Activated B cell treated with CpG ODN at 0.5 μM for 24 hours (primary cell): ENCODE measurements at places on chromosomes 5 and 9. TPM values are rescaled to one million over a fixed set of nuclear protein-coding genes. Genes with fewer than 3 reads are reported as not detected.

DNA sequence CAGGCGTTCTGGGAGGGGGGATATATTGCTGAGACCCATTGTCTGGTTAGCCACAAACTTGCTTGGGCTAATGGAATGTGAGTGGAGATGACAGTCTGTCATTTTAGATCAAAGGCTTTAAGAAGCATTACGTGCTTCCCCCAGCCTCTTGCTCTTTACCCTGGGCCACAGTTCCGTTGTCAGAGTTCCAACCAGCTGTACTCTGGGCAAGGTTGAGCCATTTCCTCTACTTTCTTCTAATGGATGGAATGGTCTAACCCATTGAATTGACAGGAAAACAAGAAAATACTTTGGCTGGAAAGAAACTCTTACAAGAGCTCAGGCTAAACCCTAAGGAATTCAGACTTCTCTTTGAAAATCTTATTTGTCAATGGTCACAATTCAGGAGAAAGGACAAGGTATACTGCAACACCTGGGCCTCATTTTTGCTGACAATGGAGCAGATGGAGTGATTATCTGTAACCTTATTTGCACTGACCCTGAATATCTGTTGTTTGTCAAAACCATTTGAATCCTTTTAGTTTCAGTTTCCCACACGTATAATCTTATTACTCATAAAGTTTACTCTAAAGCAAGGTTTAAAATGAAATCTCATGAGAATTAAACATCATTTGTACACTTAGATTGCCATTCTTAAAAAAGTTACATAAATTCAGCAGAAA lies 231.4 kb downstream of the PDE4D start:
- H3K36me3 ChIP-seq: no peaks in the 10 kb centered on the region
- H3K27ac ChIP-seq: peak overlapping the region; percentile 24
- no peaks in the 10 kb centered on the region for H3K27me3 ChIP-seq
- DNase-seq: no peak
- H3K4me3 ChIP-seq: peak overlapping the region; percentile 41
- peaks cover 42% of the 10 kb centered on the region for H3K4me1 ChIP-seq

SLC1A3 gene
- 0.44 and 0.82 TPM in 2 replicates for total RNA-seq

- peak overlapping the region; percentile 12 for H3K4me3 ChIP-seq
- no peaks in the 10 kb centered on the region for H3K36me3 ChIP-seq
- peaks cover 32% of the 10 kb centered on the region for H3K4me1 ChIP-seq
- H3K27ac ChIP-seq: peak overlapping the region; percentile 11
- H3K27me3 ChIP-seq: peaks cover 21% of the 10 kb centered on the region
These were observed 29.4 kb upstream of the RECK start for GRCh38 chr9:36007316-36007708.

DNA sequence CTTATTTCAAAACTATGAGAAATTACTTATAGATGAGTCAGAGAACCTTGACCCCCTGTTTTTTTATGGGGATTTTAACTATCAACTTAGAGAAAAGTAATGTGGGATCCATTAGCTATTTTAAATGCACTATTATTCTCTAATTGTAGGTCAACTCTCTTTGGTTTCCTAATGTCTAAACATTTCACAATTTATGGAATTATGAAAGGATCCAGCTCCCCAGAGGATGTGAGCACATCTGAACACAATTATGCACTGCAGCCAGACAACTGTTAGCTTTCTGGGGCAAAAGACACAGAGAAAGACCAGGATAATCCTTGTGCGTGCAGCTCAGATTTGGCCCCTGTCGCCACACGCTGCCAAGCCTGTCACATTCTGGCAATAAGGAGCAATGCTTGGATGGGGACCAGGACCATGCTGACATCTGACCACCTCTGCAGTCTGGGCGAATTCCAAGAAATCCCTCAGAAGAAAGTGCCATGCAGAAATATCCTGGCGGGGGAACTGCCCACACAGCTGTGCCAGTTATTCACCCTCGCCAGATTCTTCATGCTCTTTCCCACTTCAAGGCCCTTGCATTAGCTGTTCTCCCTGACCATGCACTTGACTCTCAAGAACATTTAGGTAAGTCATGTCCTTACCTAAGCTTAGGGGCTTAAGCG lies 22.2 kb upstream of the CMBL start:
- no peak overlapping the region for H3K4me3 ChIP-seq
- no peak overlapping the region for H3K27ac ChIP-seq
- H3K27me3 ChIP-seq: peaks cover 44% of the 10 kb centered on the region
- H3K36me3 ChIP-seq: no peaks in the 10 kb centered on the region

- H3K27me3 ChIP-seq: peaks cover 6% of the 10 kb centered on the region
- H3K36me3 ChIP-seq: no peaks in the 10 kb centered on the region
- no peak overlapping the region for H3K4me3 ChIP-seq
- DNase-seq: no peak
These were observed 361.9 kb downstream of the ARHGEF28 start for GRCh38 chr5:73987915-73988314.

FOXD4L5 gene
- 0.49 and 0.75 TPM in 2 replicates for total RNA-seq

KCNN2 gene
- total RNA-seq: not detected in 2 replicates

GRCh38 chr5:169923988-169924387 lies 56.3 kb downstream of the INSYN2B start:
- DNase-seq: no peak
- H3K4me1 ChIP-seq: peaks cover 3% of the 10 kb centered on the region
- no peaks in the 10 kb centered on the region for H3K27me3 ChIP-seq
- H3K4me3 ChIP-seq: no peak overlapping the region
- peaks cover 69% of the 10 kb centered on the region for H3K36me3 ChIP-seq

DNA sequence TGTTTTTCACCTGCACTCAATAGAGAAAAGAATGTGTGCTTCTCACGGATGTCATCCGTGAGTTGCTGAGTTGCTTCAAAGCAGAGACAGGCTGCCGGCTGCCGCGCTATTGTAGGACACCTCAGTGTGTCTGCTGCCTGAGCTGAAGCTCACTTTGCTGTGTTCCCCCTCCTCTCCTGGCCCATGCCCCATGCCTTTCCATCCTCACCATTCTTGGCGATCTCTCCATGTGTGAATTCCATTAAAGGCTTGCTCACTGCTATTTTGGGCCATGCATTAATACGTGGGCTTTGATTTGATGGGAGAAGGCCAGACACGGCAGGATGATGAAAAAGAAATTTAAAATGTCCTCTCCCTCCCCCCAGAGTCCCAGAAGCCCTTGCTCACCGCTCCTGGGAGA lies 14.5 kb downstream of the ADAM19 start:
- DNase-seq: no peak
- peak overlapping the region; percentile 71 for H3K27ac ChIP-seq
- peaks cover 93% of the 10 kb centered on the region for H3K4me1 ChIP-seq
- no peaks in the 10 kb centered on the region for H3K27me3 ChIP-seq

CMBL gene
- not detected in 2 replicates for total RNA-seq

- H3K36me3 ChIP-seq: no peaks in the 10 kb centered on the region
- no peaks in the 10 kb centered on the region for H3K27me3 ChIP-seq
- DNase-seq: no peak
- no peaks in the 10 kb centered on the region for H3K4me1 ChIP-seq
- no peak overlapping the region for H3K27ac ChIP-seq
These were observed 505.1 kb downstream of the TLR4 start for GRCh38 chr9:118209343-118209742.

GRCh38 chr5:140637371-140638100 lies 1.7 kb upstream of the TMCO6 start:
- peaks cover 5% of the 10 kb centered on the region for H3K27me3 ChIP-seq
- peaks cover 41% of the 10 kb centered on the region for H3K4me1 ChIP-seq
- H3K36me3 ChIP-seq: peaks cover 9% of the 10 kb centered on the region
- DNase-seq: no peak

SCGB3A2 gene
- total RNA-seq: not detected in 2 replicates

SPATA31A3 gene
- not detected in 2 replicates for total RNA-seq

TNFSF8 gene
- total RNA-seq: 0.69 and 1.0 TPM in 2 replicates

ZNF883 gene
- total RNA-seq: 0.33 and 1.0 TPM in 2 replicates

TMEM252 gene
- not detected in 2 replicates for total RNA-seq

GRCh38 chr9:95857896-95858295 lies 17.6 kb upstream of the ERCC6L2 start:
- peaks cover 10% of the 10 kb centered on the region for H3K36me3 ChIP-seq
- H3K27ac ChIP-seq: peak overlapping the region; percentile 77
- H3K4me3 ChIP-seq: peak overlapping the region; percentile 51
- no peak for DNase-seq

HACD4 gene
- total RNA-seq: 3.3 and 4.1 TPM in 2 replicates

DNA sequence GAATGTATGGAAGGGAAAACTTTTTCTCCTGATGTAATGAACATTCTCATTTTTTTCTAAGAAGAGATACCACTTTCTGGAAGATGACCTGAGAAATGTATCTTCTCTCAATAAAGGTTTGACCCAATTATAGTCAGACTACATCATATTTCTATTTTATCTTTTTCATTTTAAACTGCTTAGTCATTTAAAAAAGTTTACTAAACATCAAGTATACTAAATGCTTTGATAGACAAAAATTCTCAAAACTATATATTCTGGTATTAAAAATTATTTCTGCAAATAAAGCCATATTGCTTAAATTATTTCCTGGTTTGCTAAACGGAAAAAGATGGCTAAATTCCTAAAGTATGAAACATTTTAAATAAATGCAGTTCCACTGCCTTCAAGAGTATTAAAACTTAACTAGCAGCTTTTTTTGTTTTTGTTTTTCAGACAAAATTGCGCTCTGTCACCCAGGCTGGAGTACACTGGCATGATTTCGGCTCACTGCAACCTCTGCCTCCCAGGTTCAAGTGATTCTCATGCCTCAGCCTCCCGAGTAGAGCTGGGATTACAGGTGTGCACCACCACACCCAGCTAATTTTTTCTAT lies 37.1 kb downstream of the FBXW11 start:
- H3K4me1 ChIP-seq: peaks cover 78% of the 10 kb centered on the region
- peaks cover 25% of the 10 kb centered on the region for H3K36me3 ChIP-seq
- H3K27ac ChIP-seq: peak overlapping the region; percentile 76
- DNase-seq: no peak
- H3K27me3 ChIP-seq: no peaks in the 10 kb centered on the region

GRCh38 chr9:15220658-15221318 lies 86.2 kb downstream of the TTC39B start:
- no peaks in the 10 kb centered on the region for H3K27me3 ChIP-seq
- no peaks in the 10 kb centered on the region for H3K36me3 ChIP-seq
- DNase-seq: no peak
- no peak overlapping the region for H3K27ac ChIP-seq
- no peak overlapping the region for H3K4me3 ChIP-seq

- H3K27me3 ChIP-seq: peaks cover 39% of the 10 kb centered on the region
- H3K4me3 ChIP-seq: no peak overlapping the region
- no peaks in the 10 kb centered on the region for H3K4me1 ChIP-seq
- no peak for DNase-seq
These were observed 38.4 kb upstream of the SHB start for GRCh38 chr9:38107405-38107804.

- no peak overlapping the region for H3K4me3 ChIP-seq
- H3K4me1 ChIP-seq: no peaks in the 10 kb centered on the region
- DNase-seq: no peak
- no peaks in the 10 kb centered on the region for H3K27me3 ChIP-seq
These were observed 814.2 kb upstream of the ZNF608 start for GRCh38 chr5:125560476-125561225.

- H3K4me1 ChIP-seq: no peaks in the 10 kb centered on the region
- H3K36me3 ChIP-seq: no peaks in the 10 kb centered on the region
- no peak for DNase-seq
- H3K27ac ChIP-seq: no peak overlapping the region
These were observed 818.2 kb downstream of the TLR4 start for GRCh38 chr9:118522093-118523028.

DNA sequence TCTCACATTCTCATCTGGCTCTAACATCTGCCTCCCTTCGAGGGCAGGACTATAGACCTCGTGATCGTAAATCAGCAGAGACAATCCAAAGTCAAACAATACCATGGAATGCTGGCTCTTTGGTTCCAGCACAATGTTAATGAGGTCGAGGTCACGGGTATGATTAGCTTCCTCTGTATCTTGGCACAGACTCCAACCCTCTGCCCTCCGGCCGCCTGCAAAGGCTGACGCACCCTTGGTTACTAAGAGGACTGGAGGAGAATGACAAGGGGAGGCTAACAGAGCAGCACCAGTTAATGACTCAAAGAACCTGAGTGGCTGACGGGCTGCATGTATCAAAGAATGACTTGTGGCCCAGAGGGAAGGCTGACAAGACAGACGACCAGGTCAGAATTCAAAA lies 10.1 kb downstream of the LHFPL2 start:
- H3K27ac ChIP-seq: no peak overlapping the region
- peaks cover 41% of the 10 kb centered on the region for H3K4me1 ChIP-seq
- H3K36me3 ChIP-seq: peaks cover 5% of the 10 kb centered on the region
- no peak overlapping the region for H3K4me3 ChIP-seq
- no peak for DNase-seq

- no peaks in the 10 kb centered on the region for H3K27me3 ChIP-seq
- H3K4me3 ChIP-seq: no peak overlapping the region
- no peaks in the 10 kb centered on the region for H3K4me1 ChIP-seq
- H3K27ac ChIP-seq: no peak overlapping the region
- DNase-seq: no peak
These were observed 241.4 kb upstream of the IL12B start for GRCh38 chr5:159571501-159572244.

GRCh38 chr5:79685627-79686026 lies 4.0 kb upstream of the CMYA5 start:
- no peaks in the 10 kb centered on the region for H3K27me3 ChIP-seq
- peaks cover 66% of the 10 kb centered on the region for H3K36me3 ChIP-seq
- H3K4me3 ChIP-seq: no peak overlapping the region
- H3K4me1 ChIP-seq: no peaks in the 10 kb centered on the region
- H3K27ac ChIP-seq: no peak overlapping the region

GRCh38 chr5:119409235-119409815 lies 43.0 kb upstream of the HSD17B4 start:
- no peak for DNase-seq
- H3K4me1 ChIP-seq: peaks cover 82% of the 10 kb centered on the region
- no peaks in the 10 kb centered on the region for H3K27me3 ChIP-seq
- no peak overlapping the region for H3K4me3 ChIP-seq
- peak overlapping the region; percentile 3 for H3K27ac ChIP-seq

GRCh38 chr9:8924562-8924961 lies 1125.0 kb upstream of the DMAC1 start:
- H3K27me3 ChIP-seq: no peaks in the 10 kb centered on the region
- H3K36me3 ChIP-seq: no peaks in the 10 kb centered on the region
- H3K4me3 ChIP-seq: no peak overlapping the region
- H3K27ac ChIP-seq: no peak overlapping the region
- DNase-seq: no peak

- no peaks in the 10 kb centered on the region for H3K36me3 ChIP-seq
- no peak overlapping the region for H3K27ac ChIP-seq
- peaks cover 8% of the 10 kb centered on the region for H3K4me1 ChIP-seq
- no peak for DNase-seq
- no peaks in the 10 kb centered on the region for H3K27me3 ChIP-seq
These were observed 147.2 kb downstream of the PDE4D start for GRCh38 chr5:59746241-59746765.

GRCh38 chr5:154401355-154401754 lies 44.4 kb upstream of the SAP30L start:
- H3K4me3 ChIP-seq: no peak overlapping the region
- peaks cover 15% of the 10 kb centered on the region for H3K36me3 ChIP-seq
- no peaks in the 10 kb centered on the region for H3K27me3 ChIP-seq
- no peak overlapping the region for H3K27ac ChIP-seq
- peaks cover 9% of the 10 kb centered on the region for H3K4me1 ChIP-seq

FASTKD3 gene
- total RNA-seq: 12.1 and 16.0 TPM in 2 replicates

ORM2 gene
- not detected in 2 replicates for total RNA-seq

GRCh38 chr5:141260458-141261237 lies 15.5 kb downstream of the PCDHB15 start:
- H3K36me3 ChIP-seq: peaks cover 37% of the 10 kb centered on the region
- DNase-seq: no peak
- no peak overlapping the region for H3K27ac ChIP-seq
- no peaks in the 10 kb centered on the region for H3K4me1 ChIP-seq

GRCh38 chr9:73613092-73613701 lies 461.5 kb downstream of the ANXA1 start:
- H3K27me3 ChIP-seq: no peaks in the 10 kb centered on the region
- DNase-seq: no peak
- H3K4me1 ChIP-seq: no peaks in the 10 kb centered on the region
- no peaks in the 10 kb centered on the region for H3K36me3 ChIP-seq
